Ammon's horn (tissue), 1 donor: ENCODE measurements at places on chromosomes 16 and 17.

- DNase-seq: peak; percentile 95
Observed at GRCh38 chr16:85321509-85322271, 209.4 kb upstream of the CIBAR2 start.

GRCh38 chr16:1102921-1103635, 7.0 kb upstream of the C1QTNF8 start:
- DNase-seq: peak; percentile 21

DNA sequence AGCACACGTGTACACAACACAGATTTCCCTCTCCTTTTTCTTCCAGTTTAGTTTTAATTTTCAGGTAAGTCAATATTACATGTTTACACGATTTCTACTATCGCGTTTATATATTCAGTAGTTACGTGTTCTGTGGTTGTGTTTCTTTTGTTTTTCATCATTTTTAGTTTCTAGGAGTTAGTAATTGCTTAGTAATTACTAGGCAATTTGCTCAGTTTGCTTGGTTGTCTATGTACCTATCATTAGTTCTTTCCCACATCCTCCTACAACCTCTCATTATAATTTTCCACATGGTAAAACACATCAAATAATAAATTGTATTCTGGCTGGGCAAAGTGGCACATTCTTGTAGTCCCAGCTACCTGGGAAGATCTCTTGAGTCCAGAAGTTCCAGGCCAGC, 24.6 kb upstream of the GUCY2D start:
- no peak for DNase-seq

DNA sequence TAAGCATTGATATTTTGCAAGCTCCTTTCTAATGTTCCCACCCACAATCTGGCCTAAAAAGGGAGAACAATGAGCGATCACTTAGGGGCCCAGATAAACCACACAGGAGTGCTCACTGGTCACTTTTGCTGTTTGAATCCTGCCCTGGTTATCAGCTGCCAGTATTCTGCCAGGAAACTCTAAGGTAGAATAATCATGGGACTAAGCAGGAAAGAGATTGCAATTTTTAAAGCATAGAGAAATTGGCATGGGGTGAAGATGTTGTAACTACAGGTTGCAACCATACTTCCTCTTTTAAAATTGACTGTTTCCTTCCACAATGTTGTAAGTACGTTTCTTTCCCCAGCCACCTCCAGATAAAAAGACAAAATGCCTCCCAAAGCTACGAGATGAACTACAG, 251.2 kb upstream of the CDH11 start:
- no peak for DNase-seq

DNA sequence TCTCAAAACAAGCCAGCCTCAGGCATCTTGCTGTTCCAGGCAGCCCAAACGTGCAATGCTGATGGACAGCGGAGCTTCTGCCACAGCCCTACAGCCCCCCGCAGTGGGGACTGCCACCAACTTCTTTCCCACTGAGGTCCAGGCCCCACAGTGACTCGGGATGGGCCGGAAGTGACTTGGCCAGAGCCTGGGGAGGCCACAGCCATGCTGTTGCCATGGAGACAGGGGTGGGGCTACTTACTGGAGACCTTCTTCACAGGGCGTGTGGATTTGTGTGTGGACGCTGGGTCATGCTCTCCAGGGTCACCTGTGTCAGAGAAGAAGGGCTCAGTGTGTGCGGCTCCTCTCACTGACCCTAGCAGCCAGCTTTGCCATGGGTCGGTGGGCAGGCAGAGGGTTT, 15.0 kb downstream of the TRIM25 start:
- no peak for DNase-seq

DNA sequence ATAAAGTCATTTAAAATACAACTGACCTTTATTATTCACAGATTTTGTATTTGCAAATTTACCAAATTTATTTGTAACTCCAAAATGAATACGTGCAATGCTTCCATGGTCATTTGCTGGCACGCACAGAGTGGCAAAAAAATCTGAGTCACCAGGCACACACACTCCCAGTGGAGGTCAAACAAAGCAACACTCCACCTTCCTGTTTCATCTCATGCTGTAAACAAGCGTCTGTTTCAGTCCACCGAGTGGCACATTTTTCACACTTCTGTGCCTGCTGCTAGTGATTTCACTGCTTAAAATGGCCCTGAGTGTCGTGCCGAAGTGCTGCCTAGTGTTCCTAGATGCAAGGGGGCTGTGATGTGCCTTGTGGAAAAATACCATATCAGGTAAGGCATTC, 17.8 kb upstream of the ITGAE start:
- no peak for DNase-seq

DNA sequence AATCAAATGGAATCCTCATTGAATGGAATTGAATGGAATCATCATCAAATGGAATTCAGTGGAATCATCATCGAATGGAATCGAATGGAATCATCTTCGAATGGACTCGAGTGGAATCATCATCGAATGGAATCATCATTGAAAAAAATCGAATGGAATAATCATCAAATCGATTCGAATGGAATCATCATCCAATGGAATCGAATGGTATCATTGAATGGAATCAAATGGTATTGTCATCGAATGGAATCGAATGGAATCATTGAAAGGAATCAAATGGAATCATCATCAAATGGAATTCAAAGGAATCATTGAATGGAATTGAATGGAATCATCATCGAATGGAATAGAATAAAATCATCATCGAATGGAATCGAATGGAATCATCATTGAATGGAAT, 619.3 kb downstream of the TP53TG3F start:
- DNase-seq: no peak

DNA sequence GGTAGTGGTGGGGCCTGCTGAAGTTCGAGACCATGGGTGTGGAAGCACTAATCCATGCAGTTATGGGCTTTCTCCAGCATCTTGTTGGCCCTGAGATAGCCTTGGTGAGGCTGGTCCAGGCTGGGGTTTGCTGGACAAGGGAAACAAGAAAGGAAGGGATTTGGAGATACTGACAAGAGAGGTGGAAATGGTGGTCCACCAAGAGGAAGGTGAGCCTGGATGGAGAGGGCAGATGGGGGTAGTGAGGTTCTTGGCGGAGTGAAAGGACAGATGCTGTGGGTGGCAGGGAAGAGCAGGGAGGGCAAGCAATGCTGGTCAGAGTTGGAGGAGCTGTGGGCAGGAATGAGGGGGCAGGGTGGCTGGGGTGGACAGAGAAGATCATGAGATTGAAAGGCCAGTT, 5.5 kb upstream of the SMPD3 start:
- DNase-seq: no peak
